ENCODE measurements at places on chromosomes 7 and 10.

DNA sequence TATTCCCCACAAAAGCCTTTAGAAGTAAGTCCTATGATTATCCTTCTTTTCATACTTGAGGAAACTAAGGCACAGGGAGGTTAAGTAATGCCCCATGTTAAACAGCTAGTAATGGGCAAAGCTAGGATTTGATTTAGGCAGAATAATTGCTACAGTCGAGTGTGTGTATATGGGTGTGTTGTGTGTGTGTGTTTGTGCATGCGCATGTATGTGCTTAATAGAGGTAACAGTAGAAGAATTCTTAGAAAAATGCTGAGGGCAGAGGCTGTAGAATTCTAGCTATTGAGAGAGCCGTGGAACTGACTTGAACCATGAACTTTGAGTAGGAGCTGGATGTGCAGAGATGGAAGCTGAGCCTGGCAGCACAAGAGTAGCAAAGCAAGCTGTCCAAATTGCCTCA is 131.3 kb upstream of the WNT16 start:
- no peak for DNase-seq

DNA sequence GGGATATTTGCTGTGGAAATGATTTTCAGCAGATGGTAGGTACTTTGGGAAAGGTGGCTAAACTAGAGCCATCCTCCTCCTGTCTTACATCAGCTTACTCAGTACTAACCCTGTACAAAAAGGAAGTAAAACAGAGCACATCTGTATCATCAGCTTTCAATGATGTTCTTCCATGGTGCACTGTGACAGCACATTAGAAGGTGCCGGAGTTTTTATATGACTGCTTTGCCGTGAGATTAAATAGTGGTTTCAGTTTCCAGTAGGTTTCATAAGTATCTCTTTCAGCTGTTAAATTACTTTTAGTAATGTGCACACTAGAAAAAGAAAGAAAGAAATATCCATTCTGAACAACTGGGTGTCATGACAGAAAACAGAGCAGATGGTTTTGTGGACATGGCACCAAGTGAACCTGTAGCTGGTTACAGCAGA is 86.5 kb downstream of the ARID5B start:
- DNase-seq, result peak; percentile 52

DNA sequence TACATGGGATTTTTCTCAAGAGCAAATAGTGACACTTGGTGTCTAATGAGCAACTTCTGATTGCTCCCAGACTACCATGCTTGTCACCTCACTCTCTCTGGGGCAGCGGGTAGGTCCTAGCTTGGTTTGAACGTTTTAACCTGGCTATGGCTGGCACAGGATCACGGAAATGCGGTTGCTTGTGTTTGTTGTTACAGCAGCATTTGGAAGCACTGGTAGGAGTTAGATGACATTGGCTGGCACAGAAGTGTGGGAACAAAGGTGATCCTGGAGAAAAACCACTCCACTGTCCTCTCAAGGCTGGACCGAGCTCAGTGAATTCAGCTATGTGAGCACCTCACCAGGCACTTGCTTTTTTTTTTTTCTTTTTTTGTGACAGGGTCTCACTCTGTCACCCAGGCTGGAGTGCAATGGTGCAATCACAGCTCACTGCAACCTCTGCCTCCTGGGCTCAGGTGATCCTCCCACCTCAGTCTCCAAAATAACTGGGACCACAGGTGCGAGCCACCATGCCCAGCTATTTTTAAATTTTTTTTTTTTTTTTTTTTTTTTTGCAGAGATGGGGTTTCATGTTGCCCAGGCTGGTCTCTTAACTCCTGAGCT is 3.5 kb upstream of the PFKFB3 start:
- DNase-seq, result no peak

DNA sequence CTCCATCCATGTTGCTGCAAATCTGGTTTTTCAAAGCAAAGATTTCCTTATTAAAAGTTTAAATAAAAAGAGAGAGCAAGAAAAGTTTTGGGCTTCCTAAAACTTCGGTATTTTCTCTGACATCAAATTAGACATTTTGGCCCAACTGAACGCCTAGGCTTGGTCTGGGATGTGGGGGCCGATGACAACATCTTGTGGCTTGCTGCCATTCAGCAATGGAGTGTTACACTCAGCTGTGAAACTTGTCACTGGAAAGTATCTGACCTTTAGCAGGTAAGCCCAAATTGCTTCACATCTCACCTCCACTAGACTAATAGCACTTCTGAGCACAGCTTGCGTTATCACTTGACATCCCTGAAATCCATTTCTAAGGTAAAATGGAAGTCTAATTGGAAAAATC is 320.6 kb downstream of the GATA3 start:
- DNase-seq, result no peak

DNA sequence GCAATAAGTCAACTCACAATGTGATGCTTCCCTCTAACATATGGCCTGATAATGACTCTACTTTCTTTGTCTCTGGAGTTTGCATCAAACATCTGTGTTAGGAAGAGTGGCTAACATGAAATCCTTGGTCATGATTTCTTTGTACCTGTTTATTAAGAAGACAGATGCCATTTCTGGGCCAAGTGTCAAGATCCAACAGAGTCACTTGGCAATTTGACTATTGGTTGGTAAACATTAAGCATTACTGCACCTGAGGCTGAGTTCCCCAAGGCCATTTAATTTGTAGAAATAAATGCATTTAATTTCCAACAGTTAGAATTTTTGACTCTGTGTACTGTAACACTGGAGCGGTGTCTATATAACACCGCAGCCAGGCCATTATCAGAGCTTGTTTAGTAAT is 403.7 kb downstream of the GALNT17 start:
- no peak for DNase-seq

DNA sequence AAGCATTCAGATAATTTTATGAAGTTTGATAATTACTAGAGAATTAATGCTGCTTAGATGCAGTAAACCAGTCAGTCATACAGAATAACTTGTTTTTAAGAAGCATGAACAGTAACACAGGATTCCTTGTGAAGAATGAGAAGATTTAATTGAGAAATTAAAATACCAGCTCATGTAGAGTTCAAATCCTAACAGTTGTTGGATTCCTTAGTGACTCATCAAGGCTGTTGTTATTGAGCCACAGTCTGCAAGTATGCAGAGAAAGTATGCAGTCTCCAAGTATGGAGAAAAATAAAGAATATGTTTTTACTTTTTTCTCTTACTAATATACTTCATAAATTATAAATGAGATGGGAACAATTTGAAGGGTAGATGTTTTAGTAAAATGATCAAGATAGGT is 30.2 kb upstream of the CYP26C1 start:
- DNase-seq, result no peak

DNA sequence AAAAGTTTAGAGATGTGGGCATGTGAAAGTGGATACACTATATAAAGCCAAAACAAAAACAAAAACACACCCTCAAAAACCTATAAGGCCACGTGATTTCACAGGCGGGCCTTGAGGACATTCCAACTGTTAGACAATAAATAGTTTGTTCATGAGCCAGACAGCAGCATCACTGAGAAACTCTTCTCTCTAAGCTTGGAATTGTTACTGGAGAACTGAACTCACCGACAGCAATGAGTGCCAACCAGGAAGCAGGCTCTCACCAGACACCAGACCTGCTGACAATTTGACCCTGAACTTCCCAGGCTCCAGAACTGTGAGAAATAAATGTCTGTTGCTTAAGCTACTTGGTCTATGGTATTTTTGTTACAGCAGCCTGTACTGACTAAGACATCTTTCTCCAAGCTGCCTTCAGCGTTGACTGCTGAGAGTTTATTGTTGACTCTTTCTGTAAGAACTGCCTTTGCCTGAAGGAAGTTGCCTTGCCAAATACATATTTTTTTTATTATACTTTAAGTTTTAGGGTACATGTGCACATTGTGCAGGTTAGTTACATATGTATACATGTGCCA is 107.5 kb downstream of the EPDR1 start:
- no peak for DNase-seq

DNA sequence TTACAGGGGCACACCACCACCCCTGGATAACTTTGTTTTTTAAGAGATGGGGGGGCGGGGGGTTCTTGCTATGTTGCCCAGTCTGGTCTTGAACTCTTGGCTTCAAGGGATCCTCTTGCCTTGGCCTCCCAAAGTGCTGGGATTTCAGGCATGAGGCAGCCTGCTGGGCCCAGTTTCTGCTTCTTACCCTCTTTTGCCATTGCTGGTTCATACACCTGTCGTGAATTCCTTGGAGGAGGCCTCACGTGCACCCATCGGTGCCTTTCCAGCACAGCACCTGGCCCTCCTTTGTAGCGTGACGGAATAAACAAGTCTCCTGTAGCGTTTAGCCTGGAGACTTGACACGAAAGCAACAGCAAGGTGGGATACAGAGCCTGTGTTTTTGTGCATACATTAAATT is 75.5 kb downstream of the CARD11 start:
- DNase-seq, result no peak

GRCh38 chr10:11161096-11161495 is 143.4 kb downstream of the CELF2 start:
- no peak for DNase-seq

DNA sequence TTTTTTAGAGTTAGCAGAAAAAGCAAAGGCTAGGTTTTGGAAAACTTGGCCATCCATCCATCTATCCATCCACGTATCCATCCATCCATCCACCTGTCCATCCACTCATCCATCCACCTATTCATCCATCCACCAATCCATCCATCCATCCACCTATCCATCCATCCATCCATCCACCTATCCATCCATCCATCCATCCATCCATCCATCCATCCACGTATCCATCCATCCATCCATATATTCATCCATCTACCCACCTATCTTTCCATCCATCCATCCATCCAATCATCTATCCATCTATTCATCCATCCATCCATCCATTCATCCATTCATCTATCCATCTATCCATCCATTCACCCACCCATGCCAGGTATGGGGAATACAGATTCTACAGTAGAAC is 81.7 kb upstream of the MPP7 start:
- DNase-seq, result no peak
